Activated naive CD4-positive, alpha-beta T cell treated with Interleukin-2 at 50 U/mL for 16 hours (primary cell): ENCODE measurements at places on chromosomes 16 and 17.

DNA sequence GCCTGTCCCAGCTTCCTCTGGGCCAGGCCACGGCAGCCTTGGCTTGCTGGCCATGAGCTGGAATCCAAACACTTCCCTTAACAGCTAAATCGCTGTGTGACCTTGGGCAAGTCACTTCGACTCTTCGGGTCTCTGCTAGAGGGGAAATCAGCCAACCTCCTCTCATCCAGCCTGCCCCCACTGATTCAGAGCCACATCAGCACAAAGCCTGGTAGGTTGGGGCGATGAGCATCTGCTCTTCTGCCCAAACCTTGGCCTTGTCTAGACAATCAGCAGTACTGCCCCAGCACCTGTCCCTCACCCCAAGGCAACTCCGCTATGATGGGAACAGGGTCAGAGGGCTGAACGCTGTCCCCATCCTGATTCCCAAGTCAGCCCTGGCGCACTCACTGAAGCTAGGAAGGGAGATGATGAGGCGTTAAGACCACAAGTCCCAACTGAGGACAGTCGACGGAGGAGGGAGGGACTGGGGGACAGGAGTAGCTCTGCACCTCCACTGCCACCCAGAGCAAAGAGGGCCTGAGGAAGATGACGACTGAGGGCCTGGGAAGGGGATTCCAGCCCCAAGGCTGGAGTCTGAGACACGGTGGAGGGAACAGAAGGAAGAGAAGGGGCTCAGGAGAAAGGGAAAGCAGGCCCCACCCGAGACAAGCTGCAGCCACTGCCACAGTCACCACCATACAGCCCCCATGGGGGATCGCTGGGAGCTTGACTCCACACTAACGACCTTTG, 1.3 kb downstream of the CLUH start:
- DNase-seq = no peak

GRCh38 chr17:64780096-64781013, 118.2 kb upstream of the SMURF2 start:
- peak; percentile 85 for DNase-seq

GRCh38 chr16:2029350-2029749, 2.6 kb downstream of the NHERF2 start:
- no peak for DNase-seq

- no peak for DNase-seq
Observed at GRCh38 chr16:87534030-87534653, 41.3 kb upstream of the ZCCHC14 start.

- DNase-seq = no peak
Observed at GRCh38 chr17:81550830-81551457, 1.2 kb downstream of the FAAP100 start.

- peak; percentile 83 for DNase-seq
Observed at GRCh38 chr16:79316004-79316458, 284.5 kb downstream of the MAF start.

DNA sequence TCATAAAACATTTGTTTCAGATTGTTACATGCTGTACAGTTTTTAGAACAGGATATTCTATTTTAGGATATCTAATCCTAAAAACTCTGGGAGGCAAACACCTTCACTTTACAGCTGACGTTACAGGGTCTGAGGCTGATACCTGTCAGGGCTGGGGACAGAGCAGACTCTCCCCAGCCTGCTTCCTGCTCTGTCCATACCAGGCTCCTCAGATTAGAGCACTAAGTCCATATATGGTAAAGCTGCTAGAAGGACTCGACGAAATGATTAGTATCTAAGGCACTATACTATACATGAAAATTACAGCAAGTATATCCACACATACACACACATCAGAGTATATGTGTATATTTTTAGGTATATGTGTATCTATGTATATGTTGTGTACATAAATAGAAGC, 125.2 kb downstream of the ZFHX3 start:
- DNase-seq = no peak

DNA sequence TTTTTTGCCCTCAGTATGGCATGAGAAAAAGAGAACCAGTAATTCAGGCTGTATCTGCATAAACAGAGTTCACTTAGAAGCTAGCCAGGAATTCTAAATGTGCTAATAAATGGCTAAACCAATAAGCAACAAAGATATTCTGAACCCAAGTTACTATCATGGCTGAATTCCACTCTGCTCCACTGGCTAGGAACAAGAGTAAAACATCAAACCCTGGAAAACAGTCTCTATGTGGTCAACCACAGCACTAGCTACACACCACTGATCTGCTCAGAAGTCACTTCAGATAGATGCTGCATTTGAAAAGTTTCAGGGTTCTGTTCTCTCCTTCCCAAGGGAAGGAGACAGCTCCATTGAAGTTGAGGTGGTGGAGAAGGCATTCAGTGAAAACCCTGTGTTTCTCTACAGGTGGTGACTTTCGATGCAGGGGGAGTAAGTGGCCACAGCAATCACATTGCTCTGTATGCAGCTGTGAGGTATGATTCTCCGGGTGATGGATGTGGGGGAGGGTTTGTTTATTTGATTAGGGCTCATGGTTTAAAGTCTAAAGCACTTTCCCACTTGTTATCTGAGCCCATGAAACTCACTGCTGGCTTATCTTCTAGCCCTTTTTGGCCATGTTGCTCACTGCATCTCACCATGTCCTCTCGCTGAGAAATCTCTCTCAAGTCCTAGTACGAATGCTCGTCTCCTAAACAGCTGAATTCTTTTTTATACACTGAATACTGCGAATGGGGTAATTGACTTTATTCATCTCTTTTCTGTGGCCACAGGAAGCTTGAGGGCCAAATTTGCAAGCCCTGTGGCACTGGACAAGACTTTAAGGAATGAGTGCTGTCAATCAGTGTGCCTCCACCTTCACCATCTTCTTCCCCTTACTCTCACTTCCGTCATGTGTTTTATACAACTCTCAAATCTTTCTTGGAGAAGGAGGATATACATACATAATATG, 39.9 kb downstream of the CENPV start:
- no peak for DNase-seq
